ENCODE measurements at places on chromosomes 13 and 19.

DNA sequence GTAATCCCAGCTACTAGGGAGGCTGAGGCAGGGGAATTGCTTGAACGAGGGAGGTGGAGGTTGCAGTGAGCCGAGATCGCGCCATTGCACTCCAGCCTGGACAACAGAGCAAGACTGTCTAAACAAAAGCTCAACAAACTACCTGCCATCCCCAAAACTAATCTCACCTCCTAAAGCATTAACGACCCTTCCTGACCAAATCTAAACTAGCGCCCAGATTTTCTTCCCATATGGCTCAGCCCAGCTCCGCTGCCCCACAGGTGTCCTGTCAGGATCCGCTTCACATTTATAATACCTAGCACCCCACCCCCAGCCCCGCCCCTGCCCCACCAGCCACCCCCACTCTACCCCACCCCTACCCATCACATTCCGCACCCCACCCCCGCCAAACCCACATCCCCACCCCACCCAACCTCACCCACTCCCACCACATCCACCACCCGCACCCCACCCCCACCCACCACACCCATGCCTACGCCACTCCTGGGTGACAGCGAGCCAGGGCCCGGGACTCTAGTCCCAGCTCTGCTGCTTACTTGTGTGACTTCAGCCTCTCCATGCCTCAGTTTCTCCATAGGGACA, 599 bp downstream of the C19orf12 start:
- DNase-seq: no peak

GRCh38 chr19:30014770-30015169, 72.7 kb downstream of the URI1 start:
- no peak for DNase-seq

GRCh38 chr19:31074199-31075125, 274.8 kb downstream of the TSHZ3 start:
- DNase-seq: no peak

DNA sequence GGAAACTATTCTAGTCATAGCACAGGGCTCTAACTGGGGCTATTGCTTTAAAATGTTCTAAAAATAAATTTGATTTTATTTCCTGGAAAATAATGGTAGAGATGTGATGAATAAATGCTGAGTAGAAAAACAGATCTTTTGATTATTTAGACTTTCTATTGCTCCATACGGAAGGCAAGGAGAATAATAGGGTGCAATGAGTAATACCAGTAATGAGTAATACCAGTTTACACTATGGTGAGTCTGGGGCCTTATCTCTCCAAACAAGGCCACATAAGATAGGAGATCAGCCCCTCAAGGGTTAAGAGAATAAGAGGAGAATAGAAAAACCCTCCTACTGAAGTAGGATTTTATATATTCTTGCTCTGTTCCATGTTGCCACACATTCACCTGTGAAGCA, 390.4 kb downstream of the KLF5 start:
- no peak for DNase-seq

GRCh38 chr13:28542804-28543203, 47.9 kb upstream of the FLT1 start:
- DNase-seq: no peak

DNA sequence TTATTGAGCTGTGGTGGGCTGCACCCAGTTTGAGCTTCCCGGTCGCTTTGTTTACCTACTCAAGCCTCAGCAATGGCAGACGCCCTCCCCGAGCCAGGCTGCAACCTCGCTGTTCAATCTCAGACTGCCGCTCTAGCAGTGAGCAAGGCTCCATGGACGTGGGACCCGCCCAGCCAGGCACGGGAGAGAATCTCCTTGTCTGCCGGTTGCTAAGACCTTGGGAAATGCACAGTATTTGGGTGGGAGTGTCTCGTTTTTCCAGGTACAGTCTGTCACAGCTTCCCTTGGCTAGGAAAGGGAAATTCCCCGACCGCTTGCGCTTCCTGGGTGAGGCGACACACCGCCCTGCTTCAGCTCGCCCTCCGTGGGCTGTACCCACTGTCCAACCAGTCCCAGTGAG, 27.7 kb upstream of the UBAC2 start:
- no peak for DNase-seq

DNA sequence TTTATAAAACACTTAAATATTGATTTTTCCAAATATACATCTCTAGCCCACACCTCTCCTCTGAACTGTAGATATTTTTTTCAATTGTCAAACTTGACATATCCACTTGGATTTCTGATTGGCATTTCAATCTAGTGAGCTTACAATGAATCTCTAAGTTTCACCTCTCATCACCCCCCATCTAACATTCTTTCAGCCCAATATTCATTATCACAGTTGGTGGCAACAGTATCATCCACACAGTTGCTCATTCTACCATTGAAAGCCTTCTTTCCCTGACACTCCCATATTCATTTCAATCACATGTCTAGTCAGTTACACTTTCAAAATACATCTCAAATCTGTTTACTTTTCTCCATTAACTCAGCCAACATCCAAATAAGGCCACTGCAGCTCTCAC, 385.2 kb downstream of the PCDH20 start:
- DNase-seq: no peak

DNA sequence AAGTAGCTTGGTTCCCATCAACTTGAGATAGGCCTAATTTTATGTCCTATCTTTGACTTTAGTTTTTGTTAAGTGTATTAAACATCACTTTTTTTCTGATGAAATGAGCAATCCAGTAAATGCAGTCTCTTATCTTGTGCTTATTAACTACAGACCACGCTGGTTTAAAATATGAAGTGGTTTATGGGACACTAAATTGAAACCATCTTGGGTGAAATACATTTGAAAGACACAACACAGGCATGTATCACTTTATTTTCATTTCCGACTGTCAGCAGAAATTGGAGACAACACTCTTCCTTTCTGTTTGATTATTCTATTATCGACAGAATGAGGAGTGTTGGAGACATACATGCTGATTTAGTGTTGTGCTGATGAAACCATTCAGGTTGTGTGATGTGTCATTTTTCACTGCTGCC, 447.7 kb downstream of the GPC6 start:
- no peak for DNase-seq

DNA sequence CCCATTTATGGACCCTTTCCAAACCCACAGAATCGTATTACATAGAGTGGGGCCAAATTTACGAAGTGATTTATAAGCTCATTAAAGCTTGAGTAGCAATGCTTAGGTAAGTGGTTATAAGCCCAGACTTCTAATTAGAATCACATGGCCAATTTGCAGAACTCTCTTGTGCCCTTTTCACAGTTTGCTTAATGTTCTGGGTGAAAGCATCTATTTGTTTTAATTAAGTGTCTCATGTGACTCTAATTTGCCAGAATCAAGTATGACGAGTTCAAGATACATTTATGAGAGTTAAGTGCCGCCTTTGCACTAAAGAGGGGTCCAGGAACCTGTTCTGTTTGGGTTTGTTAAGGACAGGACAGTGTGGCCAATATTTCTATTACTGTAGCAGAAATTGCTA, 46.0 kb upstream of the ZNF681 start:
- no peak for DNase-seq

GRCh38 chr19:35069696-35070095, 28.2 kb downstream of the HPN start:
- no peak for DNase-seq

DNA sequence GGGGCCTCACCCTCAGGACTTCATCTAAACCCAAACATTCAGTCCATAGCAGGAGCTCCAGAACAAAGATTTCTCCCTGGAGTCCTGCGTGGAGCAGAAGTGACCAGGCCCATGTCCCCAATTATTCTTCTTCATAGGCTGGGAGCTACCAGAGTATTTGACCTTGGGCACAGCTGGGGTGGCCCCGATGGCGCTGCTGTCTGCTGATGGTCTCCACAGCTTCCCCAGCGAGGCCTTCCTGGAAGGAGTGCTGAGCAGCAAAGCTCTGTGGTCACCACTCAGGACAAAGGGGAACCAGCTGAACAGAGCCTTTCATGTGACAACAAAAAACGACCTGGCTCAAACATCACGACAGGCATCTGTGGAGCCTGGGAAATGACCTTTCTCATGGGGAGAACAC, 62.7 kb upstream of the ARGLU1 start:
- no peak for DNase-seq

DNA sequence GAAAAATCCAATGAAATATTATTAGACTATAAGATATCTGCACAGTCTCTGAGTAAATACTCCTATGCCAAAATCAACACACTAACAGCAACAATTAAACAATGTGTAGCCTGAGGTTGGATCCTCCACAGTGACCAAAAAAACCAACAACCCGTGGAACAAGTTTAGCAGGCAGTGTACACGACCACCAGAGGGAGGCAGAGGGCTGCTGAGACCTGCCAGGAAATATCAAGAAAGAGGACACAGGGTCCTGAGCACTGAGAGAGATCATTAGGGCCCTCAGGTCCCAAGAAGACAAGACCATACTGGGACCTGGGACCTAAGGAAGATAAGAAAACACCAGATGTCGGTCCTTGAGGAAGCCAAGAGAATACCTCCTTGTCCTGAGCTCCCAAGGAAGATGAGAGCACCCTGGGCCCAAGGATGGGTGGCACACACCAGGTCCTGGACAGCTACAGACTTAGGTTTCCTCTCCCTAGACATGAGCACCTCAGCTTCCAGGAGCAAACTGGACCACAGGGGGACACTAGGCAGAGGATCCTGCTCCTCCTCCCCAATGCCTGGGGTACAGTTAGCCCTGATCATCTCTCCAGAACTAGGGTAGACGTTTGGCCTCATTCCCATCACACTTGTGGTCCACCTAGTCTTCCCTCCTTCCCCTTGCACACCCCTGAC, 822 bp upstream of the ZNF274 start:
- peak; percentile 56 for DNase-seq

- DNase-seq: no peak
Measured at GRCh38 chr19:1850809-1851653, 2.7 kb upstream of the REXO1 start.

GRCh38 chr19:47601180-47601904, 7.6 kb upstream of the BICRA start:
- no peak for DNase-seq

DNA sequence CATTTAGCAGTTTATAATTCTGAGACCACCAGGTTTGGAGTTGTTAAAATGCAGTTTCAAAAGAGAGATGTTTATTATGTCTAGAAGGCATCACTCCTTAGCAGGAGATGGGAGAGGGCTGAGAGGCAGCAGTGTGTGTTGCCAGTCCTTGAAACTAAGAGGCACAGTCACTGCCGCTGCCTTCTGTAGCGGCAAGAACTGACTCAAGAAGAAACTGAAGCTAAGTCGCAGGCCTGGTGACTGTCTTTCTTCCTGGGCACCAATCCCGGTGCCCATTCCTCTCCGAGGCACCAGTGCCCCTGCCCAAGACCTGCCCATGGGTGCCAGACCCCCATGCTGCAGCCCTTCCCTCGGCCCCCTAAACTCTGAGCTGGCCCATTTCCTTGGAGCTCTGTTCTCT, 20.1 kb downstream of the N4BP2L1 start:
- DNase-seq: no peak

DNA sequence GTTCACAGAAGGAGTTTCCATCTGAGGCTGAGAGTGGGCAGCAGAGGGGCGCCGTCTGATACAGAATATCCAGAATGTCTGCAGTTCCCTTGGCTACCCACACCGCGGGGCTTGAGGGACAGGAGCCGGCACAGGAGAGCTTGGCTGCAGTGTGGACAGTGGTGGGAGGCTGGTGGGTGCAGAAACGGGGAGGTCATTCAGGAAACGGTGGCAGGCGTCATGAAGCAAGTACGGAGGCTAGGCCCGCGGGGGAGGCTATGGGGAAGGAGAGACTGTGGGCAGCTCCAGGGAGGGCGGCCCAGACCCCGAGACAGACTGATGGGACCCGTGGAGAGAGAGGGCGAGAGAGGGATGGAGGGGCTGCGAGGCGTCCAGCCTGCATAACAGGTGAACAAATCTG, 55.2 kb upstream of the UQCRFS1 start:
- no peak for DNase-seq

DNA sequence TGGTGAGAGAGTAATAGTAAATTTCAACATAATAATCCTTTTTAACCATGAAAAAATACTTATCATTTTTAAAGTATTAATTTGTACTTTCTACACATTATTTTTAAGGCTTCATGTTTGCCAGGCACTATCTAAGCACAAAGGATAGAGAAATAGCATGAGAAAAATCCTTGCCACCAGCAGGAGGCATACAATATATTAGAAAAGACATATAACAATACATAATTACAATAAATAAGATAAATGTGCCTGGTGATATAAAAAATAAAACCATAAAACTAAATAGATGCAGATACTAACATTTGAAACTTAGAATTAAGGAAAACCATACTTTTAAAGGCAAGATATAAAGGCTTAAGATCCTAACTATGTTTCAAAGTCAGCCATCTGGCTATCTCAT, 1256.4 kb downstream of the DIAPH3 start:
- no peak for DNase-seq

DNA sequence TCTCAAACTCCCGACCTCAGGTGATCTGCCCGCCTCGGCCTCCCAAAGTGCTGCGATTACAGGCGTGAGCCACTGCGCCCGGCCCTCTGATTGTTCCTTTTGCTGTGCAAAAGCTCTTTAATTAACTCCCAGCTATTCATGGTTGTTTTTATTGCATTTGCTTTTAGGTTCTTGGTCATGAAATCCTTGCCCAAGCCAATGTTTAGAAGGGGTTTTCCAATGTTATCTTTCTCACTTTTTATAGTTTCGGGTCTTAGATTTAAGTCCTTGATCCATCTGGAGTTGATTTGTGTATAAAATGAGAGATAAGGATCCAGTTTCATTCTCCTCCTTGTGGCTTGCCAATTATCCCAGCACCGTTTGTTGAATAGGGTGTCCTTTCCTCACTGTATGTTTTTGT, 19.2 kb upstream of the GRTP1 start:
- no peak for DNase-seq

GRCh38 chr13:30181888-30182651, 125.3 kb downstream of the KATNAL1 start:
- DNase-seq: no peak

GRCh38 chr13:74015137-74015536, 119.1 kb downstream of the KLF12 start:
- DNase-seq: no peak

- DNase-seq: no peak
Measured at GRCh38 chr13:33976965-33977364, 159.0 kb downstream of the RFC3 start.

Data from stimulated activated CD4-positive, alpha-beta T cell treated with anti-CD3 and anti-CD28 coated beads, Interleukin-4, amount 100 ng/mL, for 4 hours (primary cell).